ENCODE measurements at places on chromosomes 2 and 18.

DNA sequence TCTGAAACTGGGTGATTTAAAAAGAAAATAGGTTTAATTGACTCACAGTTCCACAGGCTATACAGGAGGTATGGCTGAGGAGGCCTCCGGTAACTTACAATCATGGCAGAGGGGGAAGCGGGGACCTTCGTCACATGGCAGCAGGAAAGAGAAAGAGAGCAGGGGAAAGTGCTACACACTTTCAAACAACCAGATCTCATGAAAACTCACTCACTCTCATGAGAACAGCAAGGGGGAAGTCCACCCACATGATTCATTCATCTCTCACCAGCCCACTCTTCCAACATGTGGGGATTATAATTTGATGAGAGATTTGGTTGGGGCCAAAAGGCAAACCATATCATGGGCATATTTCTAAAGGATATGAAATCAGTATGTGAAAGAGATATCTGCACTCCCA is 12.0 kb upstream of the ARHGAP15 start:
- no peak for DNase-seq

GRCh38 chr2:65727816-65728215 is 295.4 kb upstream of the SPRED2 start:
- no peak for DNase-seq

GRCh38 chr18:41444943-41445342 is 510.1 kb upstream of the PIK3C3 start:
- DNase-seq: no peak

GRCh38 chr18:77134611-77135010 is 2.0 kb upstream of the MBP start:
- DNase-seq: no peak

DNA sequence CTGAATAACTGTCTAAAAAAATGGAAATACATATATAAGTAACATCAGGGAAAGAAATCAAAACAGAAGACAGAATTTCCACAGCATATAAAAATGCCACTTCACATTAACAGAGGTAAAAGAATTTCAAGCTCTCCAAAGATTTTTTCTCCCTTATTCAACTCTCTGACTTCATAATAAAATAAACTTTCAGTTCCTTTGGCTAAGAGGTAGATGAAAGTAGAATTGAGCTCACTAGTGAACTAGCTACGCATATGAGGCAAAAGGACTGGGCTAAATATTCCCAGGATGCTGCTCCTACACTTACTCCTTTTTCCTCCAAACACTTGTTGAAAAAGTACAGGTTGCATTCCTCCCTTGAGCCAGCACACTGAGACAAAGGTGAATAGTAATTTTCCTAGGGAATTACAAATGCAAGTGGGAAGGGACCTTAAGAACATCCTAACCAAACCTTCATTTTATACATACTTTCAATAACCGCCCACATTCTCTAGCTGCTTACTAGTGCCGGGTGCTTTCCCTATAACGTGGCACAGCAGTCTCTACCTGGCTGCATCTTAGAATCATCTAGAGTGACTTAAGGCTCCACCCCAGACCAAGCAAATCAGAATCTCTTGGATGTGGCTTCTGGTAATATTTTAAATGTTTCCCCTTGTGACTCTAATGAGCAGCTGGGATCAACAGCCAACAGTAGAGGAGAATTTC is 136.6 kb downstream of the MTCL1 start:
- DNase-seq: peak; percentile 18

- no peak for DNase-seq
These were observed 788.1 kb downstream of the TRIB2 start for GRCh38 chr2:13504808-13505207.

GRCh38 chr2:201452058-201452921 is 750 bp downstream of the STRADB start:
- peak; percentile 39 for DNase-seq

DNA sequence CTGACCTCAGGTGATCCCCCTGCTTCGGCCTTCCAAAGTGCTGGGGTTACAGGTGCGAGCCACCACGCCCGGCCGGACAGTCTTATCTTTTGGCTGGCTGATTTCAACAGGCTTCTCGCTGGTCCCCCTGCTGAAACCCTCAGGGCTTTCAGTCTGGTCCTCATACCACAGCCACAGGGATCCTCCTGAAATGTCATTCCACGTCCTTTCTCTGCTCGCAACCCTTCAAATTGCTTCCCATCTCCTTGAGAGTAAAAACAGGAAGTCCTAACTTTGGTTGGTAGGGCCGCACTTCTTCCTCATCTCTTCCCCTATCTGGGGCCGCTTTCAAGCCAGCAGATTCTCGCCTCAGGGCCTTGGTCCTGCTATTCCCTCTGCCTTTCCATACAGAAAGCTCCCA is 1.4 kb upstream of the CAB39 start:
- no peak for DNase-seq

- DNase-seq: peak; percentile 30
These were observed 27.9 kb downstream of the IL37 start for GRCh38 chr2:112938904-112939303.

GRCh38 chr2:112089375-112089774 is 34.3 kb downstream of the TMEM87B start:
- DNase-seq: no peak

DNA sequence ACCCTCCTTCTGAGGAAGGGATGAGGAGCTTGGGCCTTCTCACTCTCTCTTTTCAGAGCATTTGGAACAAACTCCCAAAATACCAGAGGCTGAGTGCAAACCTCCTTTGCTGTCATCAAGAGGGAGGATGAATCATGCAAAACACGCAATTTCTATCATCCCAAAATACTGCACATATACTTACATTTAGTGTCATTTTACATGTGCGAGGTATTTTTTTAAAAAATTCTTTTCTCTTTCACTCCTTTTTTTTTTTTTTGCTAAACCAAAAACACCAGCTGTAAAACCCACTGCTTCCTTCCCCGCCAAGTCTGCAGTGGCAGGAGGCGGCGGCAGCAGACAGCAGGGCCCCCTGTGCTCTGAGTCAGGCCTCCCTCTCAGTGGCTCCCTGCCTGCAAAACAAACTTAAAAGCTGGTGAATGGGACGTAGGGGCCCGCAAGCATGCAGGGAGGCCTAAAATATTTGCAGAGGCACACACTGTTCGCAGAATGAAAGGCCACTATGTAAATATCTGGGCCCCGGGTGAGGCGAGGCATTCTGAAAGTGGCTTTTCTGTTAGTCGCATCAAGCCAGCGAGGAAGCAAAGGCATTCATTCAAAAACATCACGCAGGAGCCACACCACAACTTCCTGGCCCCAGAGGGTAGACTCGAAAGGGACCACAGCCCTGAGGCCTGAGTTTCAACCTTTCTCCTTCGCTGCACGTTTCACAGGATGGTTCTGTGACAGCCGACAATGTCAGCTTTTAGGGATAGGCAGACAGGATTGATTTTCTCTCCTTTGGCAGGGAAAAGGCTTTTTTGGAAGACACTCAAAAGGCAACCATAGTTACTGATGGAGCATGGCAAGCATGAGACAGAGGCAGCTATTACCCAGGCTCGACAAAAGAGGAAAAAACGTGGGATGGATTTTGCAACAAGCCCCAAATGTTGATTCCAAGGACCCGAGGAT is 73.4 kb downstream of the ACTR2 start:
- peak; percentile 93 for DNase-seq

DNA sequence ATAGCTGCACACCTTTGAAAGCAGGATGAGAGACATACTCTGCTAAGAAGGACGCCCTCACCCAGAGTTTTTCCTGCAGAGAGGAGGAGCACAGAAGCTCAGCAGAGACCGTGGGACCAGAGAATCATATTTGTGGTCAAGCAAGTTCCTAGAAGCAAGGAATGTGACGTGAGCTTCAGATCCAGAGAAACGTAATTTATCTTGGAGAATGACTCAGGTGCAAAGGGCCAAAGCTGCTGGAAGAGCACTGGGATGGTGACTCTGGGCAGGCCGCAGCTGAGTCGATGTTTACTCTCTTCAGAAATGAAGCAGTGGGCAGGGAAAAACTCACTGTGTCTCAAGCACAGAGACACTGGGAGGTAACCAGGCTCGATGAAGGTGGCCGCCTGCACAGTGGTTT is 50.1 kb upstream of the IGFBP2 start:
- peak; percentile 86 for DNase-seq

DNA sequence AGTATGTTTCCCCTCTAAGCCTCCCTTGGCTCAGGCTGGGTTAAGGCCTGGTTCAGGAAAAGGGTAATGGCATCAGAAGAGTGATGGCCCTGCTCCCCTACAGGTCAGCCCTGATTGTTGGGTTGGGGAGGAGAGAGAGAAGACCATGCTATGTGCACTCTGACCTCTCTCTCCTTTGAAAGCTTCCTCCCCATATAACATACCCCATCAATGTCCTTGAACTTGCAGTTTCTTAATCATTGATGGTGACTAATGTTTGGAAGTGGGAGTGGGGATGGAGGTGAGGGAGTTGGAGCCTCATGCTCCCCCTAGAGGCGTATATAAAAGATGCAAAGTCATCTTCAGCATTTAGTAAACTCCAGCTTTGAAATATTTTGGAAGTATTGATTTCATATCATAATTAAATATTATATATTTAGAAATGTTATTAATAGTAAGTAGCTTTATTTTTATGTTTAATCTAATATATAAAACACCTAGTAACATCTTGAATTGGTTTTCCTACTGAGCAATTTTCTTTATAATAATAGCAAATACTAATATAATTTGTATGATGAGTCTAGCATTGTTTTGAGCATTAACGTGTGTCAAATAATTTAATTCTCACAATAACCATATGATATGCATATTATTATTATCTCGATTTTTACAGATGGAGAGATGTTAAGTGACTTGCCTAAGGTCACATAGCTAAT is 8.8 kb downstream of the PLCL1 start:
- peak; percentile 79 for DNase-seq

DNA sequence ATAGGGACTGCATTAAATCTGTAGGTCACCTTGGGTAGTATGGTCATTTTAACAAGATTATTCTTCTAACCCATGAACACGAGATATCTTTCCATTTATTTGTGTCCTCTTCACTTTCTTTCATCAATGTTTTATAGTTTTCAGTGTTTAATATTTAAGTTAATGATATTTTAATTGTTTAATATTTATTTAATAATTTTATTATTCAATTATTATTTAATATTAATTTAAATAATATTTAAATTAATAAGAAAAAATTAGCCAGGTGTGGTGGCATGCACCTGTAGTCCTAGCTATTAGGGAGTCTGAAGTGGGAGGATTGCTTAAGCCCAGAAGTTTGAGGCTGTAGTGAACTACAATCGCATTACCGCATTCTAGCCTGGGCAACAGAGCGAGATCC is 33.0 kb downstream of the CASP10 start:
- no peak for DNase-seq

DNA sequence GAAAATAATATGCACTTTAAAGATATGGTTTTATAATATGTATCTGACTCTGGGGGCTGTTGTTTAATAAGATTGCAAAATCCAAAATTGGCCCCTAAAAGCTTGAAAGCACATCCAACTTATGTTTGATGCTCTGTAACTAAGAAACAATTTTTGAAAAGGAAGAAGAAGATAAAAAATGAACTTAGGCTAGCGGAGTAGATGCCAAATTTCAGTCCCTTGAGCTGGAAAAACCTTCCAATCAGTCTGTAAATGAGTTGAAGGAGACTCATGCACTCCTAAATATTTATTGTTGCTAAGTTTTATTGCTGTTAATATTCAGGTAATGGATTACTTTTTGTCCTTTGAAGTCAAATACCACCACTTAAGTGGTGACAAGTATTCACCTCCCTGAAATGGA is 465.0 kb downstream of the ZEB2 start:
- no peak for DNase-seq

DNA sequence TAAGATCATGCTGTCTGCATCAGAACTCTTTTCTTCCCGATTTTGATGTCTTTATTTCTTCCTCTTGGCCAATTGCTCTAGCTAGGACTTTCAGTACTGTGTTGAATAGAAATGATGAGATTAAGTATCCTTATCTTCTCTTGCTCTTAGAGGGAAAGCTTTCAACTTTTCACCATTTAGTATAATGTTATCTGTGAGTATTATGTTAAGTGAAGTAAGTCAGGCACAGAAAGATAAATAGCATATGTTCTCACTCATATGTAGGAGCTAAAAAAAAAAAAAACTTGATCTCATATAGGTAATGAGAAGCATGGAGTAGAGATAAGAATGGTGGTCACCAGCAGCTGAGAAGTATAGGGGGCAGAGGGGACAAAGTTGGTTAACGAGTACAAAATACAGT is 1089.5 kb downstream of the TDRD15 start:
- no peak for DNase-seq

DNA sequence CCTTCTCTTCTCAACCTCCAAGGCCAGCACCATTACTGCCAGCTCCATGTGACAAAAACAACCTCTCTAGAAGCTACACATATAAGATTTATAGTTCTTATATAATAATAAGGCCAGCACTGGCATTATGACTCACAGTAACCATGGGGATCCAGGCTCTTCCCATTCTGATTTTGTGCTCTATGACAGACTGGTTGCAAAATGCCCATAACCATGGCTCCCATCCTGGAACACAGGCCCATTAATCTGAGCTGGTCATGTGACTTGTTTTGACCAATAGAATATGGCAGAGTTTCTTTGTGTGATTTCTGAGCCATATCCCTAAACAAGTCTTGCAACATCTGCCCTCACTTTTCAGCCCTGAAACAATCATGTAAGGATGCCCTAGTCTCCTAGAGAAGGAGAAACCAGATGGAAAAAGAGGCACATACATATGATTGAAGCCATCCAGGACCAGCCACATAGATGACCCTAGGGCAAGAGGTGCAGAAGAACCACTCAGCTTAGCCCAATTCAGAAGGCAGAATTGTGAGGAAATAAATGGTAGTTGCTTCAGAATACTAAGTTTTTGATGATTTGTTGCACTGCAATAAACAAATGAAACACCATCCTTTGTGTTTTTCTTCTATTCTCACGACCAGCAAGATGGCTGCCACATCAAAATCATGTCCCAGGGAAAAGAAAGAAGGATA is 173.9 kb downstream of the SUCLG1 start:
- DNase-seq: no peak

GRCh38 chr2:230891509-230891908 is 26.8 kb downstream of the ITM2C start:
- no peak for DNase-seq

GRCh38 chr2:216987252-216987821 is 127.5 kb upstream of the TNP1 start:
- no peak for DNase-seq

DNA sequence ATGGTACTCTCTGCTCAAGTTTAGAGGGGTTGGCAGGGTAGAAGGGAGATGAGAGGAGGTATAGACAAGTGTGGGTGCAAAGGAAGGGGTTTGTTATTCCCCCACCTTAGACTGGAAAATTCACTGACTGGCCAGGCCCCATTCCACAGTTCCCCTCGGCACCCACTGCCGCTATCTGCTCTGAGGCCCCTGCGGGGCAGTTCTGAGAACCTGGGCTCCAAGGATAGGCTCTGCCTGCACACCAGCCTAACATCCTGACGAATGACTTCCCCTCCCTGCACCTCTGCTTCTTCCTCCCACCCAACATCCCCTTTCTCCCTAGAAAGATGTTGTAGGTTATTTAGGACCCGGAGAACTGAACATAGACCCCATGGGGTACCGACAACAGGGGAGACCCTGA is 303.9 kb upstream of the HDAC4 start:
- no peak for DNase-seq

DNA sequence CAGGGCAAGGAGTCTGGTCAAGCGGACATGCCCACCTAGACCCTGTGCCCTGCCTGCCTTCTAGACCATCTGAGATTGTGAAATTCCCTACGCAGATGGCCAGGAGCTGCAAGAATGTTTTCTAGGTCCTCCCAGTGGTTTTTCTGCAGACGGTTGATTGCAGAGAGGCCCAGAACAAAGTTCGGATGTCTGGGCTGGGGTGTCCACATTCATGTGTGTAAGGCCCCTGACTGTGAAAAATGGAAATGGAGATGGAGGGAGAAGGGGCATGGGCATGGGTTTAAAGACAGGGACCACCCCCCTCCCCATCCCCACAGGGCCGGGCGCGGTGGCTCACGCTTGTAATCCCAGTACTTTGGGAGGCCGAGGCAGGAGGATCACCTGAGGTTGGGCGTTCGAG is 11.8 kb downstream of the ARHGAP25 start:
- no peak for DNase-seq
